ENCODE measurements at places on chromosomes 2 and 18.

DNA sequence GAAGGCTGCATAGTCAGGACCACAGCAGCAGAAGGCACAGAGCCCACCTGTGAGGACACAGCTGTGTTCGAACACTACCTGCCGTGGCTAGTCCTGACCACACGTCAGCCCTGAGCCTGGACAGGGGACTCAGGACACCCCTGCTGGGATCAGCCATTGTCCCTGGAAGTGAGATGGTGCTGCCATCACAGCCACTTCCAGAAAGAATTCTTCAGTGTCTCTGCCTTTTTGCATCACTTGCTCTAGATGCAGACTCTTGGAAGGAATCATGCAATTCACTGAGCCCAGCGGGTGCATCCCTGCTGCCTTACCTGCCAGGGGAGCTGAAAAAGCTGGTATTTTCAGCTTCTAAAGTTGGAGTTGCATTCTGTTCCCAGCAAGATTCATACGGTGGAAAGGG is 49.3 kb downstream of the LAMA3 start:
- DNase-seq, result no peak

- DNase-seq, result no peak
These were observed 22.9 kb upstream of the SANBR start for GRCh38 chr2:61042807-61043206.

DNA sequence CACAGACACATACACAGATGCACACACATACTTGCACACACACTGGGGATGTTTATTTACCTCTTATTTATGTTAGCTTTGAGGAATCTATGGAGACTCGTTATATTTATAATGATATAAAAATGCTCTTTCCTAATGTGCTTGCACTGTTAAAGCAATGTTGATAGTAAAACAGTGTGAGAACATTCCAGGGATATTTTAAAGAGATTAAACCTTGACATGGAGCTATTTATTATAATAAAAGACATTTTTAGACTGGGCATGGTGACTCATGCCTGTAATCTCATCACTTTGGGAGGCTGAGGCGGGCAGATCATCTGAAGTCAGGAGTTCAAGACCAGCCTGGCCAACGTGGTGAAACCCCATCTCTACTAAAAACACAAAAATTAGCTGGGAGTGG is 557.3 kb upstream of the ZNF804A start:
- no peak for DNase-seq

GRCh38 chr2:181185948-181186347 is 205.5 kb downstream of the UBE2E3 start:
- DNase-seq, result no peak

DNA sequence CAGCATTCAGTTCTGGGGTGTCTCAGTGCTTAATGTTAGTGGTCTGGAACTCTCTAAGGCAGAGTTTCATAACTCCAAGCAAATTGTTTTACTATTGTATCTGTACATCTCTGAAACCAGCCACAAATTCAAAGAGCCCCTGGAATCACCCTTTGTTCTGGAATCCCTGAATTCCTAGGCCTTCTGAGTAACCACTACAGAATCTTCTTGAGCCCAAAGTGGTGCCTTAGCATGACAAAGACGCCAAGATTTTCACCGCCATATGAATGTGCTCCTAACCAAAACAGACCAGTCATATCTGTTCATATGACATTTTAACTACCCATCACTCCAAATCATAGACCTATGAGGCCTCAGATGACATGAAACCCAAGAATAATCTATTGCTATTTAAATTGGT is 668.1 kb downstream of the EPHA4 start:
- DNase-seq, result no peak

- no peak for DNase-seq
These were observed 345.0 kb downstream of the NCKAP5 start for GRCh38 chr2:133223226-133223625.

All from activated CD4-positive, alpha-beta T cell treated with anti-CD3 and anti-CD28 coated beads, Interleukin-2, amount 10 ng/mL, durations not matched to agents 24 days and 14 days (primary cell).